ENCODE measurements at places on chromosomes 6 and 20.

DNA sequence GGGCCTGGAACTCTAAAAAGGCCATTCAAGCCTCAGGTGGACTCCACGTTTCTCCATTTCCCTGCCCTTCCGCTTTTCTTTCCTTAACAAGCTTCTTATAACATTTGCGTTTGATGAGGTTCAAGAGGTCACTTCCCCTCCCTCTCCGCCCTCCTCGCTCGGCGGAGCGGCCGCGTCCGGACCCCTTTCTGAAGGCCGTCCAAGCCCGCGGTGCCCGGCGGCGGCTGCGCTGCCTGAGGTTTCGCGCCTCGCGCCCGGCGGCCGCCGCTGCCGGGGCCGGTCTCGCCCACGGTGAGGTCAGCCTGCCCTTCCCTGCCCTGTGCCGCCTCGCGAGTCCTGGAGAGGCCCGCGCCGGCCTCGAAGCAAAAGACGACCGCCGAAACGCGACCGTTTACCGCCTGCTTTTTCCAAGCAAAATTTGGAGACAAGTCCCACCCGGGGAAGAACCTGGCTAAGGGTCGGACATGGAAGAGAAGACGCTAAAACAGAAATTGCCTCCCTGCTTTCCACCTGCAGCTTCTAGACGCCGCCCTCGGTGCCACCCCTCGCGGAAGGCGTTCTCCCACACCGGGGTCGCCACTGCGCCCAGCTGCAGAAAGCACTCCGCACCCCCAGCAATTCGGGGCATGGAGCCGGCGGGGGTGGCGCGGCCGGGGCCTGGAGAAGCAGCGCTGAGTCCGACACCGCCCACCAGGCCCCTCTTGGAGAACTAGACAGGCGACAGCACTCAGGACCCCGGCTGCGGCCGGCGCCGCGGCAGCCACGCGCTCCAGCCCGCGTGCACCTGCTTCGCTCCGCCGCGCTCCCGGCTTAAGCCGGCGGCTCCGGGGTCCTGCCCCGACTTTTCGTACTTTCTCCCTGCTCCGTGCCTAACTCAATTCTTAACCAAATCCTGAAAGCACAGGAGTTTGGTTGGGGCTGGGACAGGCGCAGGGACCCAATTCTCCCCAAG, 11.0 kb upstream of the FOXF2 start:
- no peak for DNase-seq

DNA sequence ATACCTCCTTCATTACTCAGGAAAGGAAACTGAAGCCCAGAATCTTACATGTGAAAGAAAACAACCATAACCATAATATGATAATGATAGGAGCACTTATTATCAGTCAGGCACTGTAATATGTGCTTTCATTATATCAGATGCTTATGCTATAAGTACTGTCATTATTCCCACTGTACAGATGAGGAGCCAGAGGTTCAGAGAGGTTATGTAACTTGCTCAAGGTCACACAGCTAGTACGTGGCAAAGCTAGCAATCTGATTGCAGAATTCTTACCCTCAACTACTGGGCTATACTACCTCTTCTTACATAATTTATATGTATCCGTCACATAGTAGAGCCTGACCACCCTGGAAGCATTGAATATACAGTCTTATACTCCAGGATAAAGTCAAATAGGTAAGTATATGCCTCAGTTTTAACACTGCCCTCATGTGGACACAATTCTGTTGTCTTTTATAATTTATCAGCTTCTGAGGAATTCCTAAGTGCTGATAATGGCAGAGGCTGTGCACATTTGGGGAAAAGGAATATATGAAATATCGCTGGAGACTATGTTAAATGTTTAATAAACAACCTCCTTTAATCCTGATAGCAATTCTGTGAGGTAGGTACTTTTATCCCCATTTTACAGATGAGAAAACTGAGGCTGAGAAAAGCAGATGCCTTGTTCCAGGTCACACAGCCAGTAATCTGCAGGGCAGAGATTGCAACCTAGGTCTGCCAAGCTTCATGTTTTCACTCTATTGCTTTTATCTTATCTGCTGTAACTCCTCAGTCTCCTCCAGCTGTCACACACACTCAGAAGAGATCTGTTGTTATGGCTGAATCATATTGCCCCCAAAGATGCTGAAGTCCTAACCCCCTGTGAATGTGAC, 13.4 kb downstream of the BCAS1 start:
- no peak for DNase-seq

DNA sequence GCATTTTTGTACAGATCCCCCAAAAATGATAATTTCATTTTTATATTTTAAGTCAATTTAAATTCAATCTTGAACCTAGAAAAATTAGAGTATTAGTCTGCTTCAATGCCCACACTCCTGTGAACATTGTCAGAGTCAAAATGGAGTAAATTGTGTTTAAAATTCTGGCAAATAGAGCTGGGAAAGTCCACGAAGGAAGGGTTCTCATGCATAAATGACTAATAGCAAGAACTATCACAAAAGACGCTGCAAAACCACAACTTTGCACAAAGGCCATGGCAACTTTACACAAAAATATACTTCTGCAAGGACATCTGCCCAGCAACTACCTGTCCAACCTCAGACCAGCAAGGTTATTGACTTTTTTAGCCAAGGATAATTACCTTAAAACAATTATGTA, 203.2 kb upstream of the SMLR1 start:
- no peak for DNase-seq

GRCh38 chr6:108166664-108167448, 1.0 kb downstream of the NR2E1 start:
- no peak for DNase-seq

DNA sequence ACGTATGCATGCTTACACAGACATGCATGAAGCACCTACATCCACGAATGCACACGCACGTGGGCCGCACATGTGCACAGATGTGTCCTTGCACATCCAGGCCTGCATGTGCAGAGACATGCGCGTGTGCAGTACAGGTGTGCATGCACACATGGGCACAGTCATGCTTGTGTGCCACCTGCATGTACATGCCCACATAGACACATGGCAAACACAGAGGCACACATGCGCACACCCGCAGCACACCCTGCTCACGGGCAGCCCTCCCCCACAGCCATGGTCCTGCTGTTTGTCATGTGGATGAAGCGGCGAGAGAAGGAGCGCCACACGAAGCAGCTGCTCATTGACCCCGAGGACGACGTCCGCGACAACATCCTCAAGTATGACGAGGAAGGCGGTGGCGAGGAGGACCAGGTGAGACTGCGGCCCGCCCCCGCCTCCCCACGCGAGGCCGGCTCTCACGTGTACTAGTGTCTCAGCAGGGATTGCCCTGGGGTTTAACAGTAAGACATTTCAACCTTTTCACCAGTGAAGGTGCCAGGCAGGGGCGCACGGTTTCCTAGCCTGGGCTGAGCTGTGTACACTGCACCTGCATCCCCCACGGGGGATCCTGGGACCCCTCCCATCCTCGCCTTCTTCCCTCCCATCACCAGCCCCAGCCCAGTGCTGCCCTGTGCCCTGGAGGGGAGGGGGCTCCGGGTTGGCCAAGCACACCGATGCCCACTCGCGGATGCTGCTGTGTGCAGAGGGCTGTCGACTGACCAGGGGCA, 132.8 kb downstream of the TAF4 start:
- no peak for DNase-seq

GRCh38 chr6:33882154-33882553, 78.4 kb upstream of the MLN start:
- no peak for DNase-seq

GRCh38 chr6:150293423-150294173, 75.2 kb upstream of the IYD start:
- no peak for DNase-seq

GRCh38 chr20:31896049-31896448, 25.6 kb downstream of the TTLL9 start:
- no peak for DNase-seq

DNA sequence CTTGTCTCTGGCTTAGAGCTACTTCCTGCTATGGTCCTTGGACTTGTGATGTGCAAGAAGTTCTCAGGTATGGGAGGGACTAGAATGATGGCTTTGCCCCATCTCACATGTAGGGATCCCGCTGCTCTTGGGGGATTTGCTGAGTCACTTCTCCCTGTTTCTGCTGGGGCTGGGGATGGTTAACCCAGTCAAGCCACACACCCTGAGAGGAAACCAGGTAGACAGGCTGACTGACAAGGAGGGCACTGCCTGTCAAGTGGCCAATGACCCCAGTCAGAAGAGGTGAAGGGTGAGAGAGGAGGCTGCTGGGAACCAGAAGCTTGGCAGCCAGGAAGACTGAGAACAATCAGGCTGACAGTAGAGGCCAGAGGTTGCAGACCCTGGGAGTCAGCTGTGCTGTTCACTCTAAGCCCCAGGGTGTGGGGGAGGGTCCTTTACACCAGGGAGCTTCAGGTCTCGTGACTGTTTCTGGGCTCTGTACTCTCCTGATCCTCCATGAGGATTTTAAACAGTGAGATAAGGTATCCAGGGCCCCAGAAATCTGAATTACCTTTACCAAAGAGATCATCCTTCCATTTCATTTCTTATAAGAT, 34.6 kb downstream of the HLA-F start:
- DNase-seq, result no peak
